ENCODE measurements at places on chromosomes 3 and 15. TPM values are rescaled to one million over a fixed set of nuclear protein-coding genes. Genes with fewer than 3 reads are reported as not detected.

GRCh38 chr3:100265016-100265415 is 4.2 kb downstream of the TBC1D23 start:
- no peak for DNase-seq

- no peak for DNase-seq
These were observed 59.2 kb upstream of the HERC1 start for GRCh38 chr15:63892794-63893441.

The GOLGA8S gene
- 1.6 TPM for polyA plus RNA-seq

The ZNF710 gene
- 26.6 TPM for polyA plus RNA-seq

The RTP3 gene
- 0.06 TPM for polyA plus RNA-seq
